ENCODE measurements at places on chromosomes 12 and 14.
A peak's percentile ranks its signal among the peaks of the same experiment; 100 is the strongest.

- DNase-seq: no peak
Observed at GRCh38 chr14:30820674-30821073, 53.7 kb upstream of the COCH start.

DNA sequence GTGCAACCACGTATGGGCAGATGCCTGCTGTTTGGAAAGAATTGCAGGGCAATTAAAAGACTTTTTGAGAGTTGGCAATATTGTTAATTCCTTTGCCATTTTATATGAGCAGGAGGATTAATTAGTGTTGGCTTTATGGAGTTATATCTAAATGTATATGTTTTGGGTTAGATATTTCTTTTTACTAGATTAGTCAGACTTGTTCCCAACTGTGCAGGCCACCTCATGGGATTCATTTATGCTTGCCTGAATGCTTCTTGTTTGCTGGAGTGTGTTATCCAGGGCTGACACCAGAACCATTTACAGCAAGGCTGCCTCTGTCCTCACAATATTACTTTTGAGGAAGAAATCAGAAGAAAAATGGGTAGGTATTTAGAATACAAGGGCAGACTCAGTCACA lies 192.5 kb downstream of the KTN1 start:
- no peak for DNase-seq

DNA sequence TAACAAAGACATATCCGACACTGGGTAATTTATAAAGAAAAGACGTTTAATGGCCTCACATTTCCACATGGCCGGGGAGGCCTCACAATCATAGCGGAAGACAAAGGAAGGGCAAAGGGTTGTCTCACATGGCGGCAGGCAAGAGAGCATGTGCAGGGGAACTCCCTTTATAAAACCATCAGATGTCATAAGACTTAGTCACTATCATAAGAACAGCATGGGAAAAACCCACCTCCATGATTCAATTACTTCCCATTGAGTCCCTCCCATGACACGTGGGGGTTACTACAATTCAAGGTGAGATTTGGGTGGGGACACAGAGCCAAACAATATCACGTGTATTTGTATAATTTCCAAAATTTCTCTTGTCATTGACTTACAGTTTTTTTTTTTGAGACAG lies 5.5 kb upstream of the LMNTD1 start:
- no peak for DNase-seq

DNA sequence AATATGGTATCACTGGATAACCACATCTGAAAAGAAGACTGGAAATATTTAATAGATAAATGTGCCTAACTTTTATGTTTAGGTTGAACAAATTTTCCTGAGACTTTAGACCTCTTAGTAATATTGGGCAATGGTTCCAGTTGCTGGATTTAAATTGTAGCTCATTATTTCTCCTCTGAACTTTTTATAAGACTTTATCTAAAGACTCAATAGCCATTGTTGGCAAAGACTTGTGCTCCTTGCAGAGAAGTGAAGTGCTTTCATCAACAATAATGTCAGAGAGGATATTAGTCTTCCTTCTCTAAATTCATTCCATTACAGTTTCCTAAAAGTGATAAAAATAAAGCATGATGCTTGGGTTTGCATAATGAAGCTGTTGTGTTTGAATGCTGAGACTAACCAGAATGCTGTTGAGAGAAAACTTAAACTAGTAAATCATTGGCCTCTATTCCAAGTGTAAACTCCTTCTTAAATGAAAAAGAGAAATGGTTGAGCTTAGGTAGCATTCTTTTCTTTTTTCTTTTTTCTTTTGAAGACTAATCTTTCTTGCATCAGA lies 200.2 kb downstream of the TMTC3 start:
- no peak for DNase-seq

GRCh38 chr14:60956632-60957031 lies 24.2 kb downstream of the TRMT5 start:
- no peak for DNase-seq

GRCh38 chr12:108666401-108666881 lies 32.7 kb upstream of the SELPLG start:
- no peak for DNase-seq

DNA sequence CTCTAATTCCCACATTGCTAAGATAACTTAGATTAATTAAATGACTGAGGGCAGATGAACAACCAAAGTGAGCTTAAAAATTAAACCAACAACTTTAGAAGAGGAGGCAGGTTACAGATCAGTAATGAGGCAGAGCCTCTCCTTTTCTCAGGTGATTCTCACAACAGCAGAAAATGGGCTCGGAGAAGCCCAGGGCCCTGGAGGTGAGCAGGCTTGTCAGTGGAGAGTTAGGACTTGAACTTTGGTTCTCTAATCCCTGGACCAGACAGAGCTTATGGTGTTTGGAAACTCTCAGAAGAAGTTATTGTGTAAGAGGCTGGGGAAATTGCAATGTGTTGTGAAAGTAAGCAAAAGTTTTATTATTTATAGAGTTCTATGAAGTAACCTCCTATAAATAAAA lies 2.8 kb downstream of the TRHDE start:
- DNase-seq: no peak

DNA sequence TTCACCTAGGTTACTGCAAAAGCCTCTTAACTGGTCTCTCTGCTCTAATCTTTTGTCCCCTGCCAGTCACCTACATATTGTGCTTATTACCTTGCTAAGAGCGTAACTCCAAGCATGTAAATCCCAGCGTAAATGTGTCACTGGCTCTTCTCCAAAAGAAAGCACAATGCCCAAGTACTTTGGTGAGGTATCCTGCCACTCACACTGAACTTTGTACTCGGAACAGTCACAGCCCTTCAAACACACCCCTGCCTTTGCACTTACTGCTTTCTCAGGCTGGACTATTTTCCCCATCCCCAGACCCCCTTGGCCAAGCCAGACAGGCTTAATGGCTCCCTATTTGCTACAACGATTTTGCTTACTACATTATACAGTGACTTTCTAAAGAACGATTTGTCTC lies 31.7 kb downstream of the GALNT4 start:
- no peak for DNase-seq

GRCh38 chr14:61342486-61342885 lies 21.1 kb downstream of the PRKCH start:
- peak; percentile 17 for DNase-seq

GRCh38 chr12:80598004-80598606 lies 109.3 kb upstream of the MYF6 start:
- DNase-seq: no peak

- no peak for DNase-seq
Observed at GRCh38 chr12:66719862-66720261, 41.0 kb upstream of the GRIP1 start.

- no peak for DNase-seq
Observed at GRCh38 chr14:36099619-36100018, 76.9 kb downstream of the PTCSC3 start.

DNA sequence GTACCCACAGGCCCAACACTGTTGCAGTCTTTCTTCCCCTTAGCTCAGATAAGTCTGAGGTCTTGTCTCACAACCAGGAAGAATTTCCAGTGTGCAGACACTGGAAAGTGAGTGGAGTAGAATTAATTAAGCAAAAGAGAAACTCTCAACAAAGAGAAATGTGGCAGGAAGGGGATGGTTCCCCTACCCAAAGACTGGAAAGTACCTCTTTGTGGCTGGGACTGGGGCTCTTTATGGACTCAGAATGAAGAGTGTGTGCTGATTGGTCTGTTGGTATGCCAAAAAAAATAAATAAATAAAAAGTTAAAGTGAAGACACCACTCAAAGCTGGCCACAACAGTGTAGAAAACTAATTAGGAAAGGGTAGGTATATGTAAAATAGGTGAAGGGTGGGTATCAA lies 26.4 kb downstream of the GLIPR1L1 start:
- DNase-seq: no peak

DNA sequence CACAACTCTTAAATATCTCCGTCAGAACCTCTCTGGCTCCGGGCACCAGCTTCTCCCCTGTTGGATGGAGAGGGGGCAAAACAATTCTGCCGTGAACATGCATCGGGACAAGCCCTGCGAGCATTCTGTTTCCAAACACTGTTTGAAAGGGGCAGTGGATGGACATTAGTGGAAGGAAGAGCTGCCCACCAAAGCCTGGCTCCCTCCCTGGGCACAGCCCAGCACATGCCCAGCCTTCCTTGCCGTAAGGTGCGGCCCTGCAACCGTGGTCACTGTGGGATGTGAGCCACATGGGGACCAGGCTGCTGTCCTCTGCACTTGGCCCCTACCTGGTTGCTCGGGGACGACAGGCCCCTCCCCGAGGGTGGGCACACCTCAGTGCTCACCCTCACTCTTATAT lies 54.0 kb downstream of the TRAFD1 start:
- no peak for DNase-seq

DNA sequence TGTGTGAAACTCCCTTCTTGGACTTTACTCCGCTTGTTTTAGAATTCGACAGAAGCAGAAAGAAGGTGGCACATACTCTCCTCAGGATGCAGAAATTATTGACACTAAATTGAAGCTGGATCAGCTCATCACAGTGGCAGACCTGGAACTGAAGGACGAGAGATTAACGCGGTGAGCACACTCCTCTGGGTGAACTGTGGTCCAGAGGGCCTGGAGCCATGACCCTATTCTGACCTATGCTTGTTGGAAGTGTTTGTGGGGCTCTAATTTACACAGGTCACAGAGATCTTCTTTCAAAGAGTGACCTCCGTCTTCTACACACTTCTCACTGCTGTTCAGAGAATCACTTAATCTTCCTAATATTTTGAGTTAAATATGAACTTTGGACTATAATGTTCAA lies 72.5 kb upstream of the MYF6 start:
- DNase-seq: no peak

GRCh38 chr12:51819736-51820525 lies 28.6 kb downstream of the FIGNL2 start:
- DNase-seq: no peak

DNA sequence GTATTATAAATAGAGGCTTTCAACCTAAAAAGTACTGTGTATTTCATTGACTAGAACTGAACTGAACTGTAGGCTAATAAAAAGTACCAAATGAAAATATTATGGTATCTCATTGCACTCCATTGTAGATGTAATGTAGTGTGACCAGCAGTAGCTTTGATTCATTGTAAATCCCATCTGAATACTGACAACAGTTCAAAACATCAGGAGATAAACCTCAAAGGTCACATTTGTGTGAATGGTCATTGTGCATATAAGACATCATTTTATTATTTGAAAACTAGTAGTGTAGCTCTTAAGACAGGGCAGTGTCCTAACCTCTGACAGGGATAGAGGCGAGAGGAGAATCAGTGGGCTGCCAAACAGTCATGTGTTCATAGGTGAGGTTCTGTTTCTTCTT lies 286.6 kb downstream of the FBXL14 start:
- DNase-seq: no peak

- DNase-seq: no peak
Observed at GRCh38 chr12:116480210-116480810, 78.9 kb upstream of the MAP1LC3B2 start.

GRCh38 chr12:97404543-97404942 lies 58.1 kb upstream of the RMST start:
- DNase-seq: peak; percentile 7

DNA sequence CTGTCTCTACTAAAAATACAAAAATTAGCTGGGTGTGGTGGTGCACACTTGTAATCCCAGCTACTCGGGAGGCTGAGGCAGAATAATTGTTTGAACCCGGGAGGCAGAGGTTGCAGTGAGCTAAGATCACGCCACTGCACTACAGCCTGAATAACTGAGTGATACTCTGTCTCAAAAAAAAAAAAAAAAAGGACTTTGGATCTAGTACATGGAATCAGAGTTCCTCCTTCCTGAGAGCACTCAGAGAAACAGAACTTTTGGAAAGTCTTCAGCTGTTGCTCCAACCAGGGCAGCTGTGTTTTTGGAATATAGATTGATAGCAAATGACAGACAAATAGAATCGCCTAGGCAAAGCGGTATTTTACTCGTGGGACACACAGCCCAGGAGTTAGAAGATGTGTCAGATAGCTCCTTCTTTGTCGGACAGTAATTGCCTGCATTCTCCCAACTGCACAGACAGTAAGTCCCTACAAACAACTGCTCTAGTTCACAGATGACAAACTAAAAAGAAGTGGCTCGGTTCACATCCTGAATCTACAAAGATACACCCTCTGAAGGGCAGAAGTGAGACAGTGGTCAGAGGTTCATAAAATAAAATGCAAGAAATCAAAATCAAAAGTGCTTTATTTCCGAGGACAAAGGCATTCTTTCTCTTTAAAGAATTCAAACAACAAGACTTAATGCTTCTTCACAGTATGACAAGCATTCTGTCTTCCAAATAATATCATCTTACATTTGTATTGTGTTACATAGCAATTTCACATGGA lies 17.1 kb upstream of the NEK9 start:
- DNase-seq: no peak

DNA sequence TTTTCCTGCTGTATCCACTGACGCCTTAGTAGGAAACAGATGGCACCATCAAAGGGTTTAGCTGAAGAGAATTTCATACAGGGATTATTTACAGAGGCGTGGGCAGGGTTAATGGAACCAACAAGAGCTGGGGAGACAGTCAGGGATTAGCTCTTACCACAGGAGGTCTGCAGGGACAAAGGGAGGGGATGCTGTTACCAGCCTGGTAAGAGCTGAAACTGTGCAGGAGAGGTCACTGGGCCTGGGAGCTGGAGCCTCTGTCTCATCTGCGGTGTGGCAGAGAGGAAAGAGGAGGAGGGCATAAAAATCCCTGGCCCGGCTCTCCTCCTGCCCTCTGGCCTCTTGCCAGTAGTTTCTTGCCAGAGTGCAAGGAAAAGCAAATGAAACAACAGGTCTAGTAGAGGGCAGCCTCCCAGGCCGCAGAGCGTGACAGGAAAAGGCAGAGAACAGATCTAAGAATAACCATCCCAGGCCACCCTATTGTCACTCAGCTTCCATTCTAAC lies 18.9 kb upstream of the POC1B start:
- no peak for DNase-seq

- no peak for DNase-seq
Observed at GRCh38 chr12:131694116-131694838, 16.6 kb upstream of the SFSWAP start.

- DNase-seq: no peak
Observed at GRCh38 chr12:48336564-48336963, 14.2 kb downstream of the ZNF641 start.

- DNase-seq: no peak
Observed at GRCh38 chr14:36824854-36825253, 163.2 kb downstream of the PAX9 start.

DNA sequence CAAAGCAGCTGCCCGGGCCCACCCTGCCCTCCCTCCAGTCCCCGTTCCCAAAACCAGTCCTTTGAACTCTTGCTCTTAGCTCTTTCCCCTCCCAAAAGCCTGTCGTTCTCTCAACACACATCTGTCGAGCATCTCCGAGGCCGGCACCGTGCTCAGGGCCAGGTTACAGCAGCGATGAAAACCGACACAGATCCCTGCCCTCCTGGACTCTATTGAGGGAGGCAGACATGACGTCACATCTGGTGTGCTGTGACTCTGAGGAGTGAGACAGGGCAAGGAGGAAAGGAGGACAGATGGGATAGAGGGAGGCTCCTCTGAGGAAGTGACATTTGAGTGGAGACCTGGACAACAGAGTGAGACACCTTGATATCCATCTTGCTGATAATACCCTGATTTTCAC lies 34.6 kb upstream of the PWP1 start:
- DNase-seq: no peak
